Activated CD4-positive, CD25-positive, alpha-beta regulatory T cell treated with anti-CD3 and anti-CD28 coated beads, Interleukin-2, amount 50 U/mL, for 24 hours (primary cell): ENCODE measurements at places on chromosomes 1 and 21.

- no peak for ATAC-seq
Observed at GRCh38 chr1:156886583-156887281, 6.8 kb upstream of the PEAR1 start.

- ATAC-seq: no peak
Observed at GRCh38 chr1:165902565-165902964, 75.2 kb downstream of the UCK2 start.

- no peak for ATAC-seq
Observed at GRCh38 chr1:225152061-225152460, 222.6 kb downstream of the DNAH14 start.

DNA sequence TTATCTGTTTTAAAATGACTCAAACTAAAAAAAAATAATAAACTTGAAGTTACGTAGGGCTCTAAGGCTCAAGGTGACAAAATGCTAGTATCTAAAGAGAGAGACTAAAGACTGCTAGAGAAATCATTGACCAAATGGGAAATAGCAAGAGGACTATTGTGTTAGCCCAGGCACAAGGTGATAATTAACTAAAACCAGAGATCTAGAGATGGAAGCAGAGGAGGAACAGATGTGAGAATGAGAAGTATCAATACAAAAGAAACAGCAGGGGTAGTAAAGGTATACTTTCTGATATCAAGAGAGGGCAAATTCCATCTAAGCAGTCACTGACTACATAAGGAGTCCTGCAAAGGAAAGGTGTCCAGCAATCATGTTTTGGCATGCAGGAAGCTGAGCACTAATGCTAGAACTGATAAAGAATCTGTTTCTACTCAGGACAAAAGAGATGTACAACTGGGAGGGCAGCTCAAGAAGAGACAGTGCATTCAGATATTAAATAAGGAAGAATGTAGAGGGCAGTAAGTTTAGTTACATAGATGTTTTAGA is 100.2 kb upstream of the GNG4 start:
- no peak for ATAC-seq

DNA sequence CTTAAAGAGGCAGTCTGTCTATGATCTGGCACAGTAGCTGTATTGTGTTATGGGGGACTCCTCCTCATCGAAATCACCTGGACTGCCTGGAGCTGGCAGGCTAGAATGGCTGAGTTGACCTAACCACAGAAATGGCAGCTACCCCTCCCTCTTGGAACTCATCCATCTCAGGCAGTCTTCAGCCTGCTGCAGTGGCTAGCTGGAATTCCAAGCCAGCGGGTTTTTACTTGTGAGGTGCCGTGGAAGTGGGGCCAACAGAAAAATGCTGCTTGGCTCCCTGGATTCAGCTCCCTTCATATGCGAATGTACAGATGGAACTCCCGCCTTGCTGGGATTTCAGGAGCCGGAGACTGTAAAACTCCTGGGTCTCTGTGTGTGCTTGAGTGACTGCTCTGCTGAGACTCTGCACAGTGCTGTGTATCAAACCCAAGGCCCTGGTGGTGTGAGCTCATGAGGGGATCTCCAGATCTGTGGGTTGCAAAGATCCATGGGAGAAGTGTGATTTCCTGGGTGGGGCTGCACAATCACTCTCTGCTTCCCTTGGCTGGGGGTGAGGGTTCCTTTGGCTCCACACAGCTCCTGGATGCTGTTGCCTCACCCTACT is 316.9 kb downstream of the CTH start:
- no peak for ATAC-seq

DNA sequence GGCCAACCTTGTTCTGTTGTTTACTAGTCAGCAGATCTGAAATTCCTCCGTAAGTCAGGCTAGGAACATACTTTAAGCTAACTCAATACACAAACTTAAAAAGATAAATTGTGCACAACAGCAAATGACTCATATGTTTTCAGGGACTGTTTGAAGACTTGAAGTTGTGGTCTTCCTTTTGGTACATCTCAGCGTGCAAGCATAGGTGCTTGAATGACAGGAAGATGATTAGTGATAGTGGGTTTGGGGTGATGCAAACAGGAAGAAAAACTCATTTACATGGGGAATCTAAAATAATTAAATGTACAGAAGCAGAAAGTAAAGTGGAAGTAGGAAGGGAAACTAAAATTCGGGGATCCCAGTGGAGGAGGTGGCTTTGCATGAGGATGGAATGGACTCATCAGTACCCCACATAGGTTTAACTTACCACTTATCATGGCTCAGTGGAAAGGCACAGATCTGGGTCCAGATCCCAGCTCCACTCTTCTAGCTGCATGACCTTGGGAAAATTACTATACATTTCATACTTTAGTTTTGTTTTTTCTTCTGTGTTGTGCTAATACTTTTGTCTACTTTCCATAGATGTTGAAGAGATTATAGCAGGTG is 122.3 kb downstream of the XCL2 start:
- ATAC-seq: peak; percentile 96

DNA sequence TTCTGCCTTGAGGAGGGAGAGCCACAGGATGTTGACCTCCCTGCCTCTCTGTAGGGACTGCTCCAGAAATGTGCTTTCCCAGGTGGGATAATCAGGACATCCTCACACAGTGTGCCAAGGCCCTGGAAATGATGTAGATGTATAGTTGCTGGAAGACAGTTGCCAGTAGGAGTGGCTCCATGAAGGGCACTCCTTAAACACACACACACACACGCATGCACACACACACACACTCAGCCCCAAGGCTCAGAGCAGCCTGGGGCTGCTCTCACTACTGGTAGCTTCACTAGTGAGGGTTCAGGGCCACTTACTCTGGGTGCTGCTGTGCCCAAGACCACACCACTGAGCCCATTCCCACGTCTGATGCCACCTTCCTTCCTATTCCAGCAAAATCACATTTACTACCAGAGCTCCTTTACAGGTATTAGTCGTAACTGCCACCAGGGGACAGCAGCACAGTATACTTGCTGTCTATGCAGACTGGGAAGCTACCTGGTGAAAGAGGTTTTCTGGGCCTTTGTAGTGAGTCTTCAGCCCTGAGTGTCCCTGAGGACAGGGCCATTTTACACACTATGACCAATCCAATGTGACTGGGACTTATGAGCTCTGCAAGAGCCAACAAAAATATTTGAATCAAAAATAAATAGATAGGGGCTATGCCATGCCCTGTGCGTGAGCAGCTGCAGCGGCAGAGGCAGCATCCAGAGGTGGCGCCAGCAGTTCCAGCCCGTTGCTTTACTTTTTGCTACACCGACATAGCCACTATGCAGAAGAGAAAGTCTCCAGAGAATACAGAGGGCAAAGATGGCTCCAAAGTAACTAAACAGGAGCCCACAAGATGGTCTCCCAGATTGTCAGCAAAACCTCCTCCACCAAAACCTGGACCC is 15.0 kb downstream of the CRNN start:
- ATAC-seq: no peak

- ATAC-seq: no peak
Observed at GRCh38 chr1:23244256-23244761, 27.0 kb upstream of the HTR1D start.

DNA sequence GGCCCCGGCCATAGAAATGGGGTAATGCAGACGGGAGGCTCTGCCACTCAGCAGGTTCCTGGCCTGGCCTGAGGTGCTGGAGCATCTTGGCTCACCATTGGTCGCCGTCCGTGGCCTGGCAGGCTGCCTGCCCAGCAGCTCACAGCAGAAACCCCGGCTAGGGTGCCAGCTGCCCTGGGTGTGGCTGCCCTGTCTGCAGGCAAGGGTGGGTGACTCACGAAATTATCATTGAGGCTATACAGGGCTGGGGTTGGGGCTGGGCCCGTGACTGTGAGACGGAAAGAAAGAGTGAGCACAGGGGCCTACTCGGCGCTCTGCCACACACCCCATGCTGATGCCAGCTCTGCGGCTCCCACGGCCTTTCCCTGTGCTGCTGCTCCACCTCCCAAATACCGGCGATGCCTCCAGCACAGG is 8.0 kb upstream of the PKP1 start:
- no peak for ATAC-seq

DNA sequence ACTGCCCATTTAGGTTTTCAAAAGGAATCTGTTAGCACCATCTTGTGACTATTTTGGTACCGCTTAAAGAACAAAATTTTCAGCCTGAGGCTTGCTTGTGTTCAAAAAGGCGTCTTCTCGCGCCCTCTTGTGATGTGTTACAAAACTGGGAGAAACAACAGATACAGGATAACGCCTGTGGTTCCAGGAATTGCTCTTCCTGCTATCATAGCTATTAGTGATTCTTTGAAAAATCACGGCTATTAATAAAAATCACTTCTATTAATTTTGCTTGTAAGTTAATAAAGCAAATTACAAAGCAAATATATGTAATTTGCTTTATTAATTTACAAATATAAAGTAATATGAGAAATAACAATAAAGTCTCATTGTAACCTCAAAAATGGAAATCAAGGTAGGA is 82.2 kb upstream of the ABCD3 start:
- ATAC-seq: no peak

GRCh38 chr1:214281720-214282629 is 1.0 kb downstream of the SMYD2 start:
- ATAC-seq: no peak

DNA sequence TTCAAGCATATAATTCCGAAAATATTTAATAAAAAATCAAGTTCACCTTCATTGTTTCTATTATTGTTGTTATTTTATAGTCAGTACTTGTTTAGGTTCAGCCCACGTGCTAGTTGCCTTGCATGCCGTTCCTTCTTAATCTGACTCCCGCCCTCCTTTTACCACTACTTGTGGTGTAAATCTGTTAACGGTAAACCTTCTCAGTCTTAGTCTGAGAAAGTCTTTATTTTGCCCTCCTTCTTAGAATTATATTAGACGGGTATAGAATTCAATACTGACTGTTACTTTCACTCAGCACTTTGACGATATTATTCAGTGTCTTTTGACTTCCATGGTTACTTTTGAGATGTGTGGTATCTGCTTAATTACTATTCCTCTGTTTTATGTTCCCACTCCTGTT is 104.8 kb downstream of the RGL1 start:
- ATAC-seq: peak; percentile 44

GRCh38 chr1:116329524-116330341 is 43.3 kb upstream of the ATP1A1 start:
- no peak for ATAC-seq

- ATAC-seq: no peak
Observed at GRCh38 chr1:66335125-66335524, 198.8 kb upstream of the SGIP1 start.

- ATAC-seq: no peak
Observed at GRCh38 chr1:55243655-55244054, 28.5 kb upstream of the USP24 start.

GRCh38 chr1:237867380-237867888 is 23.3 kb downstream of the ZP4 start:
- ATAC-seq: no peak

GRCh38 chr1:198669023-198669698 is 30.3 kb downstream of the PTPRC start:
- ATAC-seq: peak; percentile 97

DNA sequence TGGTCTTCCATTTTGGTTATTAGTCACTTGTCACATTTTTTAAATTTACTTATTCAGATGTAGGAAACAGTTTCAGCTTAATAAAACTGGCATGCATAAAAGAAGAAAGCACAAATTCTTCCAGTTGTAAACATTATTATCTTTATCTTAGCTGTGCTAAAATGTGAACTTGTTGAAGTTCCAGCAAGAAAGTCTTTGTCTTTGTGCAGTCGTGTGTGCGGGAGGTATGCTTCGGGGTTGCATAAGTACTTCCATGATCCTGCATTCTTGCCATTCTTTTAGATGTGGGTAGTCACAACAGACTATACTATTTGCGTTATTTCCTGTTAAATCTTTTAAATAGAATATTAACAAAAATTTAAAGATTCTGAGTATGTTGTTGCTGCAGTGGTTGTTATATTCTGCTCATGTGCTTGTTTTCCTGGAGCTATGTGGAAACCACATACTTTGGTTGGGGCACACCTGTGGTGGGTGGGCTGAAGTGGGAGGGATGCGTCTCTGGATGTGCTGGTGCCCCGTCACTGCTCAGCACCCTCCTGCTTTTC is 49.9 kb downstream of the CBS start:
- ATAC-seq: no peak

- ATAC-seq: no peak
Observed at GRCh38 chr1:154802336-154802969, 67.6 kb downstream of the KCNN3 start.

DNA sequence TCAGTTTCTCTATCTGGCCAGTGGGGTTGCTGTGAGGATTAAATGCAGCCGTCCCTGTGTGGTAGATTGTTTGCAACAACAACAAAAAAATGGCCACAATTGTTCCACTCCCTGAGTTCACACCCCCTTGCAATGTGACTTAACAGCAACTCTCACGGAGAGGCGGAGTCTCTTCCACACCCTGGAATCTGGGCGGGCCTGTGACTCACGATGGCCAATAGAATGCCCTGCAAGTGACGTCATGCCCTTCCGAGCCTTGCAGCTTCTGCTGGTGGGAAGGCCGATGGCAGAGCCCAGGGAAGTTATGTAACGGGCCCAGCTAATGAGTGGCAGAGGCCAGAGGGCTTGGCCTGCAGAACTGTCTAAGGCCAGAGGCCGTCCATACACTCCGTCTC is 87.9 kb downstream of the RIPK4 start:
- no peak for ATAC-seq

- no peak for ATAC-seq
Observed at GRCh38 chr1:21914450-21914849, 22.7 kb downstream of the HSPG2 start.

DNA sequence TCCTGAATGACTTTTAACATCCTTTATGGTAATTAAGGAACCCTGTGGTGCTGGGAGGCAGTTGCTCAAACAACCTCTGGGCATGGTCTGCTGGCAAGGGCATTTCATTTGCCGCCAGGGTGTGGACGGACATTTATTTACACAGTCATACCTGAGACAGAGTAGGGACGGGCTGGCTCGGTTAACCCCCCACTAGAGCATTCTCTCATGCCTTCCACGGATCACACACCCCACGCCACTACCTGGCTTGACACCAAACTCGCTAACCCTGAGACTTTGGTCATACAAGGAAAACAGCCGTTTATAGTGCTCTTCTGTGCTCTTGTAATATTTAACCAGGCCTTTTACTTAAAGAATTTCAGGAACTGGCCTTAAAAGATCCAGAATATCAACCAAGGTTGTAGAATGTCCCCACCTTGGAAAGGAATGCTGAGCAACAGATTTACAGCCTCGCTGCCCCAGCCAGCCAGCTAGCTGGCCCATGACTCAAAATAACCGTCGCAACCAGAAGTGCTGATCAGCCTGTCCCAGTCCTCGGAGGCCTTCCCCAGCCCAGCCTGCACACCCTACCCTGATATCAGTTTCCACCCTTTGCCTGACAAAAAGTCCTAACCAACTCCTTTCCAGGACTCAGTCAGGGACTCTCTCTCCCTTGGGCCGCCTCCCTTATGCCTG is 6.5 kb upstream of the PDXK start:
- ATAC-seq: no peak

GRCh38 chr1:234689236-234689635 is 79.3 kb upstream of the IRF2BP2 start:
- no peak for ATAC-seq

GRCh38 chr1:92973203-92973897 is 12.1 kb upstream of the DIPK1A start:
- ATAC-seq: peak; percentile 73

DNA sequence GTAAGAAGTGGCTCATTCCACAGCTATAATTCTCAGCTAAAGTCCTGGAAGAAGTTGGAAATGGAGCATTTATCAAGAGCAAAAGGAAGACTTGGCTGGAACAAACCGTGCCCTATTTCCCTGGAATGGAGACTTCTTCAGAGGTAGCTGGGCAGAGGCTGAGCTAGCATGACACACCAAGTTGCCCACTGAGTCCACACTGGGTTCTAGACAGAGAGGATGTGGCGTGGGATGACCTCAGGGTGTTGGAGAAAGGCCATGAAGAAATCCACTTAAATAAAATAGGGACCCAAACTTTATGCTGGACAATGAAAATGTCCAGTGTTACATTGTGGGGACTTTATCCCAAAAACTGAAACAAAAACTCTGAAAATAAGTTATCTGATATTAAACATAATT is 116.2 kb downstream of the KCNJ6 start:
- no peak for ATAC-seq
